ENCODE measurements at places on chromosomes 6 and 20.
A peak's percentile ranks its signal among the peaks of the same experiment; 100 is the strongest.

- DNase-seq: no peak
These were observed 23.2 kb upstream of the UNC93A start for GRCh38 chr6:167267921-167268401.

- no peak for DNase-seq
These were observed 493 bp downstream of the CD83 start for GRCh38 chr6:14118091-14118439.

DNA sequence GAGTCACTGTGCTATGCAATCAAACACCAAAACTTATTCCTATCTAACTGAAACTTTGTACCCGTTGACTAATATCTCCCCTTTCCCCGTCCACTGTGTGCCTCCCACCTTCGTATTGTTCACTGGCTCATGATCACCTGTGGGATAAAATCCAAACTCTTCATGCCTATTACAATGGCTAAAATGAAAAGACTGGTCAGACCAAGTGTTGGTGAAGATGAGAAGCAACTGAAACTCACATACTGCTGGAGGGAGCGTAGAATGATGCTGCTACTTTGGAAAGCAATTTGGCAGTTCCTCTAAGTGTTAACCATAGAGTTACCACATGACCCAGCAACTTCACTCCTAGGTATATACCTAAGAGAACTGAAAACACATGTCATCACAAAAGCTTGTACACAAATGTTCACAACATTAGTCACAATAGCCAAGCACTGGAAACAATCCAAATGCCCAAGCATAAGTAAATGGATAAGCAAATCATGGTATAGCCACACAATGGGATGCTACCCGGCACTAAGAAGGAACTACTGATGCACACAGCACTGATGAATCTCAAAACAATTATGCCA is 13.1 kb downstream of the RPS10 start:
- no peak for DNase-seq

DNA sequence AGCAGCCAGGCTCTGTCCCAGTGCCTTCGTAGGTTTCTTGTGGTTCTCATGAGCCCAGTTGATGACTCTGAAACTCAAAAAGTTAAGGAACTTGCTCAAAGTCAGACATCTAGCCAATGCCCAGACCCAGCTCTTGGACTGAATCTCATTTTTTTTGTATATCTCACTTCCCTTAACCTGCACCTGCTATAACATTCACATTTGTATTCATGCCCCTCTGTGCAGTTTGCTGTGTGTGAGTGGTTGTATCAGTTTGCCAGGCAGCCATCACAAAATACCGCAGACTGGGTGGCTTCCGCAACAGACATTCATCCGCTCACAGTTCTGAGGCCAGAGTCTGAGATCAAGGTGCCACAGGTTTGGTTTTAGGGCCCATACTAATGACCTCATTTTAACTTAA is 49.9 kb downstream of the IPCEF1 start:
- no peak for DNase-seq

- no peak for DNase-seq
These were observed 40.2 kb upstream of the LRFN2 start for GRCh38 chr6:40627316-40627715.

- DNase-seq: no peak
These were observed 9.9 kb downstream of the PSMA7 start for GRCh38 chr20:62133051-62133845.

- no peak for DNase-seq
These were observed 43.7 kb downstream of the CEBPB start for GRCh38 chr20:50234288-50234687.

- no peak for DNase-seq
These were observed 267.9 kb downstream of the ADGRG6 start for GRCh38 chr6:142569676-142570075.

DNA sequence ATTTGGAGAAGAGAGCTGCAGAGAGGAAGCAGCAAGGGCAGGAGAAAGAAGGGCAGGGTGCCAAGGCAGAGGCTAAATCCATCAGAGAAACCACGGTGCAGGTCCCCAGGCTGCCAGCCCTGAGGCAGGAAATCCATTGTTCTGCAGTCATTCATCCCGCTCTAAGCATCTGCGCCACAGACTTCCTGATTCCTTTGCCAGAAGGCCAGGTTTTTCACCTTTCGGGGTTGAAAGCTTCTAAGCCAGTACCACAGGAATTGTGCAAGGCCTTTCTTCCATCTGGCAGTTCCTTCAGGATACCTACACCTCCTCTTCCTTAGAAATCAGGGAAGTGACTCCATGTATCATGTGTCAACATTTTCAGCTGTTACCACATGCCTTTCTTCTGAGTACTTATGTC is 45.6 kb downstream of the ADGRF5 start:
- DNase-seq: peak; percentile 22

GRCh38 chr6:62150048-62150663 is 135.9 kb downstream of the KHDRBS2 start:
- peak; percentile 14 for DNase-seq

GRCh38 chr6:44606504-44606903 is 219.0 kb downstream of the CDC5L start:
- no peak for DNase-seq

All from fibroblast of upper back skin (primary cell).